Psoas muscle (tissue), 8 donors: ENCODE measurements at places on chromosomes 6 and 20. TPM values are rescaled to one million over a fixed set of nuclear protein-coding genes. Genes with fewer than 3 reads are reported as not detected.
A peak's percentile ranks its signal among the peaks of the same experiment; 100 is the strongest.

DNA sequence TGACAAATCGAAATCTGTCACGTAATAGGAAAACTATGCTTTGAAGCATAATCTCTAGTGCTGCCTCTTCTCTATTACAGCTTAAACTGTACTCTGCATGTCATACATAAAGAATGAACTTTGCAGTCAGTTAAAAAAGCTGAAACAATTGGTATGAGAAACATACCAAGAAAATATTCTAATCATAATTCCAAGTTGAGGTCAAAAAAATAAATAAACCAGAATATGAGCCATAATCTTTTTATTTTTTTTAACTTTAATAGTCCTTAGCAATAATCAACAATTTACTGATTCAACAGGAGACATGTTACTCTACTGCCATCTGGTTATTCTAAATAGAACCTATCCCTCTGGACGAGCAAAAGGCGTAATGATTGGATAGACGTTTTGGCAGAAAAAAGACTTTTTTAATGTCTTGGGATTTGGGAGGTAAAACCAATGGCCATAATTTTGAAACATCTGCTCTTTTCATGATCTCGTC is 224.4 kb upstream of the FLRT3 start:
- no peak for DNase-seq

GRCh38 chr6:11712760-11713159 is 65.8 kb downstream of the ADTRP start:
- peak; percentile 57 for DNase-seq

Gene IPCEF1
- total RNA-seq = 0.46 TPM

Gene PRDM13
- not detected for total RNA-seq

DNA sequence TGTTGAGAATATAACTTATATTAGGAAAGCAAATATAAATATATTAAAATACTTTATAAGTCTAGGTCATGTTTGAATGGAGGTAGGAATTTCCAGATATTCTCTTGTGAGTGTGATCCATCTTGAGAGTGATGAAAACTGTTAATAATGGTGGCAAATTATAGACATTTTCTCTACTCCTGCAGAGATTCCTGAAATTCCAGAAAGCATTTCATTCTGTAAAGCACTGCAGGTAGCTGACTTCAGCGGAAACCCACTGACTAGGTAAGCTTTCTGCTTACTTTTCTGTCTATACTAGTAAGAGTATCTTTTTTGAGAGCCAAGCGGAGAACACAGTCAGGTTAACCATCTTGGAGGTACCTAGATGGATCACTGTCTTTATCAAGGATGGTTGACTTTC is 84.0 kb downstream of the LRRC1 start:
- no peak for DNase-seq

Gene C6orf62
- total RNA-seq = 48.6 TPM

Gene PPP1R16B
- total RNA-seq = 5.2 TPM
